ENCODE measurements at places on chromosomes 3 and 15. TPM values are rescaled to one million over a fixed set of nuclear protein-coding genes. Genes with fewer than 3 reads are reported as not detected.

The ZPLD1 gene
- not detected for total RNA-seq

The TM6SF1 gene
- 3.9 TPM for total RNA-seq

The SLC6A20 gene
- total RNA-seq, result not detected

The AMOTL2 gene
- not detected for total RNA-seq

The CYP1A2 gene
- total RNA-seq, result not detected

The LRRIQ4 gene
- 0.29 TPM for total RNA-seq

The NUSAP1 gene
- total RNA-seq, result 13.5 TPM

The CCR8 gene
- not detected for total RNA-seq

The VEPH1 gene
- not detected for total RNA-seq

The CALML4 gene
- 5.0 TPM for total RNA-seq

The ZIC1 gene
- not detected for total RNA-seq

The ZNF620 gene
- total RNA-seq, result 4.0 TPM

DNA sequence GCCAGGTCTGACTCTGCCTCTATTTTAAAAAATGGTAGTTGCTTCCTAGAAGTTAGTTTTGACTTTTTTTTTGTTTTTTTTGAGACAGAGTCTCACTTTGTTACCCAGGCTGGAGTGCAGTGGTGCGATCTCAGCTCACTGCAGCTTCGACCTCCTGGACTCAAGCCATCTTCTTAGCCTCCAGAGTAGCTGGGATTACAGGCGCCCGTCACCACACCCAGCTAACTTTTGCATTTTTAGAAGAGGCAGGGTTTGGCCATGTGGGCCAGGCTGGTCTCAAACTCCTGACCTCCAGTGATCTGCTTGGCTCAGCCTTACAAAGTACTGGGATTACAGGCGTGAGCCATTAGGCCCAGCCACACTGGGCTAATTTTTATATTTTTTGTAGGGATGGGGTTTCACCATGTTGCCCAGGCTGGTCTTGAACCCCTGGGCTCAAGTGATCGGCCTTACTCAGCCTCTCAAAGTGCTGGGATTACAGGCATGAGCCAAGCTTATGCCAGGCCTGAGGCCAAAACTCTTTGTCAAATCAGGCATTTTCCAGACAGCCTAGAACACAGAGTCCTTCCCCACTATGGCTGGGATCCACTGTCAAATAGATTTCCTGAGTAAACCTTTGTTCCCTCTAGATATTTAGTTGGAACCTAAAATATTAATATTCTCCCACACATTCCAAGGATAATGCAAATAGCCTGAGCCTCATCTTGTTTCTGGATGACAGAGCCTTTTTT is 13.7 kb downstream of the C3orf62 start:
- DNase-seq, result no peak

- no peak for DNase-seq
These were observed 37.9 kb downstream of the LIPC start for GRCh38 chr15:58469432-58470353.

GRCh38 chr3:15521573-15521965 is at the start of gene COLQ:
COLQ (minus strand) TSS chr3:15521706; CDS start chr3:15521625, 81 bp downstream.
- DNase-seq, result no peak

DNA sequence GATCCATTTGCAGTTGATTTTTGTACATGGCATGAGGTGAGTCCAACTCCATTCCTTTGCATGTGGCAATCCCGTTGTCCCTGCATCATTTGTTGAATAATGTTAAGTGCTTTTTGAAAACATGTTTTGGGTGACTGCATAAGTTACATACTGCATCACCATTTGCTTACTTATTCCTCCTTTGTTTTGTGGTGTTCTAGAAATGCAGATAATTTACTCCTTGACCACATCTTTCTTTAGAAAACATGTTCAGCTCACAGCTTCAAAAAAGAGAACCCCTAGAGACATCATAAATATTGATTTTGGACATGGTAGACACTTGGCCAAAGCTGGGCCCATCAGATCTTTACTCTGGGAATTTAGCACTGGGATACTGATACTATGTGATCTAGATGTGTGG is 135.3 kb upstream of the DAZL start:
- DNase-seq, result no peak

GRCh38 chr3:177300039-177300833 is 103.0 kb upstream of the TBL1XR1 start:
- DNase-seq, result no peak

DNA sequence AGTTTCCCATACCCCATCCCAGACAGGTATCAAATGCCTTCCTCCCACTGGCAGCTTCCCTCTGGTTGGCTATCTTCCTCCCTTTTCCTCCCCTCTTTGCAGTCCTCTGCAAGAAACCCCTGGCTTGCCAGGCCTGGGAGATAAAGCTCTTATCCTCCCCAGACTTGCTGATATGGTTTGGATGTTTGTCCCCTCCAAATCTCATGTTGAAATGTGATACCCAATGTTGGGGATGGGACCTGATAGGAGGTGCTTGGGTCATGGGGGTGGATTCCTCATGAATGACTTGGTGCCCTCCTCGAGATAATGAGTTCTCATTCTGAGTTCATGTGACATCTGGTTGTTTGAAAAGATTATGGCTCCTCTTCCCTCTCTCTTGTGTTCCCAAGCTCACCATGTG is 32.2 kb upstream of the SNRK start:
- DNase-seq, result no peak

- DNase-seq, result no peak
These were observed 35.6 kb downstream of the SMAD3 start for GRCh38 chr15:67100801-67101581.

DNA sequence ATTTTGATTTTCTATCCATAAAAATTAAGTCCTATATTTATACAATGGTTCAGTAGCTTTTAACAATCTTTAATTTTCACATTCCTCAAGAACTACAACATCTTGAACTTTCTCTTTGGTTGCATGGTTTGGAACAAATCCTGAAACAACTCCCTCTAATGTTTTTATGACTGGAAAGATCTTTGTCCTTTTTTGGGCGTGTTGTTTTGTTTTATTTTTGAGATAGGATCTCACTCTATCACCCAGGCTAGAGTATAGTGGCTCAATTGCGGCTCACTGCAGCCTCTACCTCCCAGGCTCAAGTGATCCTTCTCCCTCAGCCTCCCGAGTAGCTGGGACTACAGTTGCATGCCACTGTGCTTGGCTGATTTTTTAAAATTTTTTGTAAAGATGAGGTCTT is 4.0 kb downstream of the STX19 start:
- DNase-seq, result no peak

GRCh38 chr15:25693321-25694238 is 169.5 kb downstream of the ATP10A start:
- no peak for DNase-seq

GRCh38 chr3:197398286-197398878 is 100.0 kb upstream of the DLG1 start:
- no peak for DNase-seq

GRCh38 chr15:81751256-81751655 is 294.6 kb downstream of the MEX3B start:
- DNase-seq, result no peak

- no peak for DNase-seq
These were observed 11.2 kb upstream of the CHCHD6 start for GRCh38 chr3:126692858-126693257.

- DNase-seq, result no peak
These were observed 127.5 kb downstream of the BDH1 start for GRCh38 chr3:197428117-197428801.

DNA sequence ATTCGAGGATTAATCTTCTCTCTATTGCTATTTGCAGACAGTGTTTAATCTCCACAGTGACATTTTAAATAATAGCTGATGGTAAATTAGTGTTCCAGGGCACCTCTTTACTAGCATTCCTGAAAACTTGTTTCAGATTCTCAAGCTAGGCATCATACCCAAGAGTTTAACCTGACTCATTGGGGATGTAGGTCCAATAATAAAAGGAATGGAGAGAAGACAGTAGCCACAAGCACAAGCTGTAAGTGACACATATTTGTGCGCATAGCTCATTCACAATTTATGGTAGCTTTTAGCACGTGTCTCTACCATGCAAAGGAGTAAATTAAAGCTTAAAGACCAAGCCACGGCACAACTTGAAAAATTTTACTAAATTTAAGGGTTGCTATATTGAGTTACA is 171.3 kb upstream of the FAM3D start:
- no peak for DNase-seq

GRCh38 chr15:69972436-69972835 is 125.3 kb downstream of the TLE3 start:
- DNase-seq, result no peak

- no peak for DNase-seq
These were observed 144.0 kb downstream of the AQP9 start for GRCh38 chr15:58282060-58282708.

- no peak for DNase-seq
These were observed 25.1 kb downstream of the SSUH2 start for GRCh38 chr3:8619548-8619947.

DNA sequence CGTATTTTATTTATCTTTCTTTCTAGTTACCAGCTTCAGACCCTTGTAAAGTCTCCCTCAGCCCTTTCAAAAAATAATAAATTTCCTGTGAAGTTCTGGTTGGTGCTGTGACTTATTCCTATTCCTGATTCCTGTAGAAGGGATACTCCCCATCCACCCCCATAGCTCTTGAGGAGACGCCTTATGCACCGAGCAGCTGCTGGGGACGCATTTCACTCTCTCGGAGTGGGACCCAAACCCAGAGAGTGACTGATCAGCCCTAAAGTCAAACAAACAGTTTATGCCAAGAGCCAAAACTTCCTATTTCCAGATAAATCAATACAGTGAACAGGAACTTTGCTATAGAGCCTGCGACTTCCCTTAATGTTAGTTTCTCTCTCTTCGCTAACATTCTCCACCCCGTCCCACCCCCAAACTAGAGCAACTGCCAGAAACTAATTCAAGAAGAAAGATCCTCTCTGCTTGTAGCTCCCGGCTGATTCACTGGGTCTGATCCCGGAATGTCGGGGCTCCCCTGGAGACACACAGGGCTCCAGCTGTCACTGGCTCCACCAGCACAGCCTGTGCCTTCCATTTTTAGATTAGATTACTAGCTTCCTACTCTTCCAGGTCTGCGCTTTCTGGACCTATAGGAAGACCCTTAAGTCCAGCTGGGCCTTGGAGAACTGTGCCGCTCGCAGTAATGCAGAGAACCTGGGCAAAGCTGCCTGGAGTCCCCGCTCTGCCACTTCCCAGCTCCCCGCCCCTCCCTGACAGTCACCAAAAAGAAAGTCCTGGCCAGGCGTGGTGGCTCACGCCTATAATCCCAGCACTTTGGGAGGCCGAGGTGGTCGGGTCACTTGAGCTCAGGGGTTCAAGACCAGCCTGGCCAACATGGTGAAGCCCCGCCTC is 45.2 kb downstream of the KLHL25 start:
- DNase-seq, result no peak

GRCh38 chr15:79682851-79683288 is 213.9 kb downstream of the MTHFS start:
- no peak for DNase-seq

DNA sequence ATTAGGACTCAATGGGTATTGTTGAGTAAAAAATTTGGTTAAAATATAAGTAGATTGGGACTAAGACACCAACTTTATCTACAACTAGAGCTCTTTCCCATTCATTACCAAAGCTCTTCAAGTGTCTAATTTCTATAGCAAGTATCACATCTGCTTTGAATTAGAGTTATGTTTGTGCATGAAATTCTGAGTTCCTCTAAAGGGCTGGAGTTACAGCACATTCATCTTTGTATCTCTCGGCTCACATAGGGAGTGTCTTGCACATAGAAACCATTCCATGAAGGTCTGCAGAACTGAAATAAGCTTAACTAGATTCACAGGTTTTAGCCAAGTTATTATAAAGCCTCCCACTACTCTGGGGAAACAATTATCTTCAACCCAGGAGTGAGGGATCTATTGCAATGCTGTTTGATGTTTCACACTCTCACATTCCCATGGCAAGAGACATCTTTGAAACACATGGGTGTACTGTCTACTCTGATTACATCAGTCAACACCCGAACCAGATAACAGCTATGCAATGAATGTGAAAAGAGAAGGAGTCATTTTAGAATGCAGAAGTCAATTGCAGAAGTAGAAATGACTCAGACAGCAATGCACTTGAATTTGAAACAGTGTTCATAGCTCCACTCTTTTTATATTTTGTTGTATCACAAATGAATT is 93.1 kb upstream of the KBTBD8 start:
- DNase-seq, result no peak

DNA sequence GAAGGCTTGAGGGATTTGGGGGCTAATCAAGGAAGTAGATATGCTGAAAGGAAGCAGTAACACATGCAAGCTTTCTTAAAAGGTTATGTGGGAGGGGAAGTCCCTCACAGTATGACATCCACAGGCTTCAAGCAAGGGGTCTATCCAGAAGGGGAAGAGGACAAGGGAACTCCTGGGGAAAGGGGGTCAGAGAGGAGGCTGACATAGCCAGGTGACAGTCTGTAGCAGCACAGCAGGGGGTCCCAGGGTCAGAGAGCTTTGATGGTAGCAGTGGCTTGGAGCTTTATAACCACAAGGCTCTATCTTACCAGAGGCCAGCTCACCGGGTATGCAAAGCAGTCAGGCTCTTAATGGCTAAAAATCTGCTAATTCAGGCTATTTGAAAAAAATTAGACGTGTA is 150.6 kb upstream of the NSMCE3 start:
- no peak for DNase-seq

DNA sequence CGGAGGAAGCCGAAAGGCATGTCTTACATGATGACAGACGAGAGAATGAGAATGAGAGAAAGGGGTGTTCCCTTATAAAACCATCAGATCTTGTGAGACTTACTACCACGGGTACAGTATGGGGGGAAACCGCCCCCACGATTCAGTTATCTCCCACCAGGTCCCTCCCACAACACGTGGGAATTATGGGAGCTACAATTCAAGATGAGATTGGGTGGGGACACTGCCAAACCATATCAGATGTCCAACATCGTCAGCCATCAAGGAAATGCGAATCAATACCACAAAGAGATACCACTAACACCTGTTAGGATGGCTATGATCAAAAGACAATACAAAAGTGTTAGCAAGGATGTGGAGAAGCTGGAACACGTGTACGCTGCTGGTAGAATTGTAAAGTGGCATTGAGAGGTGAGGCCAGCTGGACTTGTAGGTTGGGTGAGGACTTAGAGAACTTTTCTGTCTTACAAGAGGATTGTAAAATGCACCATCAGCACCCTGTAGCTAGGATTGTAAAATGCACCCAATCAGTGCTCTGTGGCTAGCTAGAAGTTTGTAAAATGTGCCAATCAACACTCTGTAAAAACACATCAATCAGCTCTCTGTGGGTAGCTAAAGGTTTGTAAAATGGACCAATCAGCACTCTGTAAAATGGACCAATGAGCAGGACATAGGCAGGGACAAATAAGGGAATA is 37.5 kb downstream of the VGLL4 start:
- DNase-seq, result no peak

DNA sequence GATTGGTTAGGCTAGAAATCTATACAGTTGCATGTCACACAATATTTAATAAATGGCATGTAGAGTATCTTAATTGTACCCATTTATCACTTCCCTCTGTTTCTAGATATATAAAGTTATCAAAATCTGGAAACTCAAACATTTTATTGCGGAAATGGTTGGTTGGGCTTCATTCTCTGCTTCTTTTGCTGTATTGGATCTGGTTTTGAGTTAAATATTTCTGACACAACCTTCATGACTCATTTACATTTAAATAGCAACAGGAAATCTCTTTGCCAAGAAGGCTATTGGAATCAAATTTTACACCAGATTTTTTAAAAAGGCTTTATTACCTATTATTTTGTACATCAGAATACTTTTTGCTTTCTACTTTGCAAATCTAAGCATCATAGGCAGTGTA is 153.8 kb downstream of the EBLN2 start:
- DNase-seq, result no peak

- no peak for DNase-seq
These were observed 155.7 kb upstream of the TSPAN3 start for GRCh38 chr15:77226652-77227051.

- DNase-seq, result no peak
These were observed 107.9 kb downstream of the LRIG1 start for GRCh38 chr3:66392966-66393332.

Data from activated B cell treated with CpG ODN at 0.5 μM for 24 hours (primary cell).